ENCODE measurements at places on chromosomes 2 and 18.

GRCh38 chr2:113361051-113361450 lies 76.4 kb upstream of the ZNG1B start:
- DNase-seq, result no peak

DNA sequence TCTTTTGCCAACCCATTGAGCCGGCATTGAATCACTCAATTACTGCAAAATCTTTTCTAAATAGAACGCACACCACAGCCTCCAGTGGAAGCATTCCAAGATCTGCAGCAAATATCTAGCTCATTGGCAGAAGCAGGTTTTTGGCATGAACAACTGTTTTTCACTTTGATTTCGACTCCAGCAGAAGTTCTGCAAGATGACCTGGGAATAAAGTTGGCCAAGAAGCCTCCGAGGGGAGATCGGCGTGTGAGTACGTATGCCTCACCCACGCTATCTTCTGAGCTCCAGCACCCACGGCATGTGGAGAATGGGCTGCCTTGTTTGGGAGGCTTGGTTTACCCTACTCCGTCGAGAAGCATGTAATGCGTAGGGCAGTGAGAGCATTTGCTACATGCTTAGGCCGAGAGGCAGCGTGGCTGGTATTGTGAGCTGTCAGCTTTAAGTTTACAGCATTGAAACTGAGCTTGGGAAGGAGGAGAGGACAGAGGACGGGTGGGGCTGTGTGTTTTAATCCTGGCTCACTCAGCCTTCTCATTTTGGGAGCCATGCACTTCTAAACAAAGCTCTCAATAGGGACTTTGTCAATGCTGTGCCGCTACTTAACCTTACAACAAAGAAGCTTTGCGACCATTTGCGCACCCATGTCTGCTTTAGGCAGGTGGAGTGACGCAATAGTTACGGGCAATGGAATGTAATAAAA lies 10.5 kb downstream of the PCARE start:
- no peak for DNase-seq

GRCh38 chr2:181389524-181389923 lies 67.7 kb upstream of the ITGA4 start:
- no peak for DNase-seq

GRCh38 chr2:626491-627339 lies 50.5 kb downstream of the TMEM18 start:
- no peak for DNase-seq

GRCh38 chr2:53630026-53630606 lies 137.5 kb upstream of the CHAC2 start:
- no peak for DNase-seq

- DNase-seq, result no peak
Observed at GRCh38 chr2:143856978-143857377, 662.9 kb downstream of the ZEB2 start.

DNA sequence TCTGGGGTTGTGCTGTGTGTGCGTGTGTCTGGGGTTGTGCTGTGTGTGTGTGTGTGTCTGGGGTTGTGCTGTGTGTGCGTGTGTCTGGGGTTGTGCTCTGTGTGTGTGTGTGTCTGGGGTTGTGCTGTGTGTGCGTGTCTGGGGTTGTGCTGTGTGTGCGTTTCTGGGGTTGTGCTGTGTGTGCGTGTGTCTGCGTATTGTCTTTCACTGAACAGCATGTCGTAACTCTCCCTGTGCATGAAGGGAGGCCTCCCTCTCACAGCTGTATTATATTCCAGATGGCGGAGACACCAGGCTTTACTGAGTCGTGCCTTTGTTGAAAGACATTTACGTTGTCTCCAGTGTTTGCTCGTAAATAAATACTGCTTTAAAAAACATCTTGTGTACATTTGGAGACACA lies 5.9 kb downstream of the ACKR3 start:
- DNase-seq, result no peak

DNA sequence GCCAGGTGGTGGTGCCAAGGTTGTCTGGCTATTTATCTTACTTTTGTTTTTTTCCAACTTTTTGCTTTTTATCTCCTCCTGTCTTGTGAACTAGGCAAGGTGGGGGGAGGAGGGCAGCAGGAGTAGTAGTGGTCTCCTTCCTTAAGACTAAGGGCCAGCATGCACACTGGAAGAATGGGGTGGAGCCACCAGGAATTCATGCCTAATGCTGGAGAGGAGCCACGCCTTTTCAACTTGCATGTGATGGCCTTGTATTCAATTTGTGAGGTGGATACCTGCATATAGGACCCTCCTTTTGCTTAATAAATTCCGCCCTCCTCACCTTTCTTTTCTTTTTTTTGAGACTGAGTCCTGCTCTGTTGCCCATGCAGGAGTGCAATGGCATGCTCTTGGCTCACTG lies 37.6 kb upstream of the CLASP1 start:
- no peak for DNase-seq

DNA sequence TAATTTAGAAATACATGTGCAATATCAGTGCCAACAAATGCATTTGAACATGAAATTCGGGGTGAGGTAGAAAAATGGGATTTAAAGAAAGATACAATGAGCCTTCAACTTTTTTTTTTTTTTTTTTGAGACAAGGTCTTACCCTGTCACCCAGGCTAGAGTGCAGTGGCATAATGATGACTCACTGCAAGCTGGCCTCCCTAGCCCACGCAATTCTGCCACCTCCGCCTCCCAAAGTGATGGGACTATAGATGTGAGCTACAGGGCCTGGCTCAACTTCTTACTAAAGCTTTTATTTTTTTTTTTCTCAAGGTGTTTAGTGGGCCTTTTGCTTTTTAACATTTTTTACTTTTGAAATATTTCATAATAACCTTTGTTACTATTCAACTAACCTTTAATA lies 365.6 kb downstream of the LRRTM4 start:
- DNase-seq, result no peak

GRCh38 chr2:27336173-27336572 lies 13.3 kb upstream of the MPV17 start:
- DNase-seq, result no peak

Measured in GM19239 (cell line).